Fibroblast of lung (primary cell): ENCODE measurements at places on chromosomes 13 and 19. TPM values are rescaled to one million over a fixed set of nuclear protein-coding genes. Genes with fewer than 3 reads are reported as not detected.

- DNase-seq, result peak; percentile 68
Observed at GRCh38 chr13:25330541-25330940, 29.1 kb downstream of the NUP58 start.

GRCh38 chr13:98286799-98287198, 109.7 kb upstream of the RNF113B start:
- no peak for DNase-seq

GRCh38 chr13:40381935-40382764, 284.3 kb downstream of the FOXO1 start:
- DNase-seq, result no peak

DNA sequence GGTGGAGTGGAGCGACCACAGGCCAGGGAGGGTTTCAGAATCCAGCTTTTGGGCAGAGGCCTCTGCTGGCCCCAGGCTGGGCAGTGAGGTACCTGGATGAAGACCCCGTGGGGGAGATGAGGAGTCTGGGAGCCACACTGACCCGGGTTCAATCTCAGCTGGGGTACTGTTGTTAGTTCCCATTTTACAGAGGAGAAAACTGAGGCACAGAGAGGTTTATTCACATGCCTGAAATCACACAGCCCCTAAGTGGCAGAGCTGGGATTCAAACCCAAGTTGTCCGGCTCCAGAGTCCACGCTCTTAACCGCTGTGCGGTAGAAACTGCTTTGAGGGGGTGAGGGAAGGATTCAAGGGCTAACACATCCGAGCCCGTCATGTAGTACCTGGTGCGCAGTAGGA, 45.0 kb downstream of the MYH14 start:
- no peak for DNase-seq

DNA sequence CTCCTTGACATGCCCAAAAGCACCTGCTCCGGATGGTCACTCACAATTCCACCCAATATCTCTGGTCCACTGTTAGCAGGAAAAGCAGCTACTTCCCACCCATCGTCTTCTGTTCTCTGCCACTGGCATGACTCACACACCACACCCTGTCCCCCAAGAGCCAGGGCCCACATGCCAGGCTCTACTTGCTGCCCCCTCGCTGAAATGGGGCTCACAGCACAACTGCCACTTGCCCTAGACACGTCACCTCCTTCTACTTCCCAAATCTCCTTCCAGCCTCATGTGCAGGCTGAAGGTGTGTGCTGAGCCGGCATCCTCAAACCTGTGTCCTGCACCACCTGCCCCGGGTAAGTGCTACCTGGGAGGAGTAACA, 65.0 kb downstream of the TBC1D4 start:
- DNase-seq, result no peak

DNA sequence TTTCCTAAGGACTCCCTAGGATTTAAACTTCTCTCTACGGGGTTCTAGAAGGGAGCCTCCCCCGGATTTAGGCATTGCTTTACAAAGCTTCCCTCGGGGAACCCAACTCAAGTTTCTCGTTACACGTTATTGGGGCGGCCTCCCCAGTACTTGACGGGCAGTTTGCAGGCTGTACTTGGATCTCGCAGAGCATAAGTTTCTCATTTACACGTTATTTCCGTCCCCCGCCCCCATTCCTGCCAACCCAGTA, 584 bp downstream of the SMG9 start:
- DNase-seq, result no peak

- DNase-seq, result peak; percentile 5
Observed at GRCh38 chr13:97386801-97387484, 47.0 kb upstream of the RAP2A start.

Gene KLK13
- not detected in 2 replicates for polyA plus RNA-seq

Gene LILRA1
- polyA plus RNA-seq, result not detected in 2 replicates

Gene PGLYRP2
- polyA plus RNA-seq, result not detected in 2 replicates

Gene GZMM
- polyA plus RNA-seq, result 0.35 TPM in 1 of 2 replicates, not detected in the other

Gene ZNF415
- polyA plus RNA-seq, result 7.2 and 9.9 TPM in 2 replicates

Gene ALOX5AP
- 0.25 and 0.36 TPM in 2 replicates for polyA plus RNA-seq

Gene CBY2
- not detected in 2 replicates for polyA plus RNA-seq
